ENCODE measurements at places on chromosomes 4 and X.

GRCh38 chrX:119466970-119467369 is 1.3 kb upstream of the SLC25A5 start:
- no peak for DNase-seq

DNA sequence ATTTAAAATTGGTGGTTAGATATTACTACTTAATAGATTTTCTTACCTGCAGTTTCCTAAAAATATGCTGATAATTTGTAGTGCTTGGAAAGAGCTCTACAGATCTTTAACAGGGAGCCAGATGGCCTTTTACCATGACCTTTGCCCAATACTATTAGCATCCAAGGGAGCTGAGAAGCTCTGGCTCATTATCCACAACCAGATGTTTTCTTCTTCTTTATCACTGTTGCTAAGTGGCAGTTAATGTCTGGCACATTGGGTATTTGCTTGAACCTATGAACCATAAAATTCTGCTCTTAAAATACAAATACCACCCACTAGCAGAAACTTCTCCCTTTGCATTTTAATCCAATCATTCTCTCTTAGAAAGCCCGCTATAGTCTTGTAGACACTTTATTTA is 1480.3 kb downstream of the C4orf33 start:
- no peak for DNase-seq

DNA sequence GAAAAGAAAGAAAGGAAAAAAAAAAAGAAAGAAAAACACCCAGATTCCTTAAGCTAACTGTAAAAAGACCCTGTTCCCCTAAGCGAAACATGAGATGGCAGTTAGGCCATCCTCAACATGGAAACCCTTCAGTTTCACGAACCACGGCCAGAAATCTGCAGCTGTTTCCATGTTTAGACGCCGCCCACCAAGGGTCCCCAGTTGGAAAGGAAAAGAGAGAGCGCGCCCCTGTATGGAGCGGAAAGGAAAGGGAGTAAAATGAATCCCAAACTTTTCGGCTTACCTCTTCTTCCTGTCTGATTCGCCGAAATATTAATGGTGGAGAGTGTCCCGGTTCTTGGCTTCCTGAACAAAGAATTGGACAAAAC is 38.3 kb downstream of the MGARP start:
- DNase-seq: no peak

GRCh38 chrX:114712466-114712865 is 128.6 kb downstream of the HTR2C start:
- DNase-seq: no peak

- no peak for DNase-seq
Measured at GRCh38 chr4:75391489-75392166, 122.6 kb downstream of the RCHY1 start.

- no peak for DNase-seq
Measured at GRCh38 chr4:28073860-28074555, 1213.4 kb downstream of the STIM2 start.

- no peak for DNase-seq
Measured at GRCh38 chr4:162494935-162495334, 331.1 kb upstream of the FSTL5 start.

DNA sequence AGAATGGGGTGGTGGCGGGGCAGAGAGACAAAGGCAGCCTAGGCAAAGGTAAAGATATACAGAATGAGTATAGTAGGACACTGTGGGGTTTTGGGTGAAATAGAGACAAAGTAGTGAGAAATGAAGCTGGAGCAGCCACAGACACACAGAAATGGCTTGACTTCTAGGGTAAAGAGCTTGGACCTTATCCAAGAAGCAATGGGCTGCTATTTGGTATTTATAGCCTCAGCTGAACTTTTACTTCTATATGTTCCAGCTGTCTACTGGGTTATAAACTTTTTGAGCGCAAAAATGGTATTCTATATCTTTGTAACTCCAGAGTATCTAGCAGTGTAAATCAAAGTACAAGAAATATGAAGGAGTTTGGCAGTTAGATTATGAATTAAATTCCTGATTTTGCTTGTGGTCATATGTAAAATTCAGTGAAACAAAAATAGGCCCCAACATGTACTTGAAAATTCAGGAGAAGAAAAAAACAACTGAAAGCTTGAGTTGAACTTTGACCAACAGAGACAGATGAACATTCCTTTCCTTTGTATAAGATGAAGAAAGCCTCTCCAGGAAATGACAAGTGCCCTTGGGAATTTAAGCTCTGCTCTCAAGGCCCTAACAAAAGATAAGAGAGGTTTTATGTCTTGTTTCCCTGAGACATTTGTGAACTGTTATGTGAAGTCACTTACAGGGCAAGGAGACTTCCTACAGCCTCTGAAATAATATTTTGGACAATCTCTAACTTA is 354.1 kb downstream of the CHIC1 start:
- no peak for DNase-seq

GRCh38 chrX:9605484-9605883 is 140.6 kb downstream of the TBL1X start:
- no peak for DNase-seq

DNA sequence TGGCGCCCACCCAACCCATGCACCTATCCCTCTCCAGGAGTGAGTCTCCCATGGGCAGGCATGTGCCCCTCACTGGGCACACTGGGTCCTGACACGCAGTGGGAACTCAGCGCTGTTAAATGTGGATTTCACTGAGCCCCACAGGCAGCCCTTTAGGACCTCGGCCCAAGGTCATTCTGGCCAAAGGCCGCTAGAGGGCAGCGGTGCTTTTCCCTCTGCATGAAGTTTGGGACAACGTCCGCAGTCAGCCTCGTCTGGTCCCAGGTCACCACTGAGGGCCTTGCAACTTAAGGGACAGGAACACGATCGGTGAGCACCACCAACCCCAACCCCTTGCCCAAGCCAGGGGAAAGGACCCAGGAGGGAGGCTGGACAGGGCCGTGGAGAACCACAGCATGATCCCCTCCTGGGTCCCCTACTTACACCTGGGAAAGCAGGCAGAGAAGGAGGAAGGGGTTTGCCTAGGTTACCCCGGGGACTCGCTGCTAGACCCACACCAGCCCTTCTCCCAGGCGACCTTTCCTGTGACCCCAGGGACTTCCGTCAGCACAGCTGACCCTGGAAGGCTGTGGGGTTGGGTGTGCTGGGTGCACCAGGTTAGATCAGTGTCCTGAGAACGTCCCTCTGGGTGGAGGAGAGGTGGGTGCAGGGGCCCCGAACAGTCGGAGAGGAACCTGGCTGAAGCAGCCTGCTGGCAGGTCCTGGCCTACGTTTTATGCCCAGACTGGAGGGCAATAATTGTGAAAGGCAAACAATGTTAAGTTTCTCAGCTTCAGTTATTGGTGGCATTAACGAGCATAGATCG is 24.0 kb downstream of the CYTL1 start:
- peak; percentile 66 for DNase-seq

GRCh38 chrX:20527558-20528011 is 260.9 kb upstream of the RPS6KA3 start:
- no peak for DNase-seq

DNA sequence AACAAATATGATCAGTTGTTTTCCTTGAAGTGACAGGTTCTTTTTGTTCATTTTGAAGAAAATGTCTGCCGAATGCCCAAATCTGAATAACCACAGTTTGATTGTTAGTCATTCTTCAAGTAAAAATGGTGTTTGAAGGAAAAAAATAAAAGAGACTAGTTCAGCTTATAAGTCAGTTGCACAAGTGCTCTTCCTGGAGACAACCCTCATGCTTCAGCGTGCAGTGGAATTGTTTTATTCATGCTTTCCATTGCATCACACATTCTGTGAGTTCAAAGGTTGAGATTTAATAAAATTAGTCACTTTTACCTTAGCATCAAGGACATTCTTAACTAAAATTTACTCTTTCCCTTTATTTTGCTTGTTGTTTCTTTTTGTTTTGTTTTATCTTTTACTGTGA is 404.9 kb downstream of the ZNF674 start:
- no peak for DNase-seq

- no peak for DNase-seq
Measured at GRCh38 chrX:111444881-111445280, 32.9 kb upstream of the DCX start.

GRCh38 chrX:16870862-16871815 is 977 bp upstream of the RBBP7 start:
- peak; percentile 56 for DNase-seq

- peak; percentile 61 for DNase-seq
Measured at GRCh38 chr4:169314906-169315305, 44.1 kb upstream of the SH3RF1 start.

- peak; percentile 54 for DNase-seq
Measured at GRCh38 chrX:153818571-153819383, 11.6 kb downstream of the PDZD4 start.

- no peak for DNase-seq
Measured at GRCh38 chr4:73822812-73823504, 13.5 kb upstream of the CXCL6 start.

- DNase-seq: no peak
Measured at GRCh38 chr4:153072661-153073060, 131.6 kb upstream of the TRIM2 start.

DNA sequence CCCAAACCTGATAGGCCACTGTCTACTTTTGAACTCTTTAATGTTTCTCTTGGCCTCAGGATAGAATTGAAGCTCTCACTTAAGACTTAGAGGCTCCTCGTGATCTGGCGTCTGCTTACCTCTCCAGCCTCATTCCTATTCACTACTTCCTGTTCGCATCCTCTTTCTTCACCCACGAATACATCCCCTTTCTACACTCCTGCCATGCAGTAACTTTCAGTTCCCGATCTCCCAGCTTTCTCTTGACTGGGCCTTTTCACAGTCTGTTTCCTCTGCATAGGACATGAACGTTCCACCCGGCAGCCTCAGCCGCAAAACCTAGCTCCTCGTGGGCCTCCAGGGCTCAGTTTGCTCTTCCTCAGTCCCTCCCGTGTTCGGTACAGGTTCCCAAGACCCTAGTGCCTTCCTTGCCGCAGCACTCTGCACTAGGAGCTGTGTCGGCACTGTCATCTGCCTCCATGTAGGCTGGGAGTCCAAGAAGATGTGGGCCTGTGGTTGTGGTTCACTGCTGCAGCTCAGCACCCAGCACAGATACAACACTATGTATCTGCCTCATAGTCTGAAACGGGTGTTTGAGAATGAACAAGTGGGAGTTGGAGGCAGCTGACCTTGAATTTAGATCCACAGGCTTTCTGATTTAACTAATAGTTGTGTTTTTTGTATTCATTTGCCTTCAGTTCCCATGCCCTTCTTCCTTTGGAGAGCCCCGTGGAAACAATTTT is 15.8 kb downstream of the RPL39 start:
- no peak for DNase-seq

DNA sequence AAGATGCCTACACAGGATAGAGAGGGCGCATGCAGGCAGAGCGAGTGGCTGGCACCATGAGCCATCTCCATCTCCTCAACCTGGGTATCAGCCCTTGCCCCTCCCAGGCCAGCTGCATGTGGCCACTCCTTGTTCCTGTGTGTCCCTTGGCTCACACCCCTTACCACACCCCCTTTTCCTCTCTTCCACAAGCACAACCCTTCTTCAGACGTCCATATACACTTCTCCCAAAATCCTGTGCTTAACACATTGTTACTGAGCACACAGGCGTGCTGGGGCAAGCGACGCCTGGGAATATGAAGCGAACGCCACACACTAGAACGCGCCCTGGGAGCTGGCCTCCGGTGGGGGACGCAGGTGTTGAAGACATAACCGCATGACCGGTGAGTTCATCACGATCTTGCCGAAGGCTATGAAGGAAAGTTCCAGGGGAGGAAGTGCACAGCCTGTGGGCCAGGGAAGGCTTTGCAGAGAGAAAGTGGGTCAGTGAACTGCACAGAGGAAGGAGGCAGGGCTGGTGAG is 19.1 kb upstream of the KIAA0232 start:
- DNase-seq: peak; percentile 35

- DNase-seq: no peak
Measured at GRCh38 chr4:93771640-93772411, 56.7 kb upstream of the ATOH1 start.

DNA sequence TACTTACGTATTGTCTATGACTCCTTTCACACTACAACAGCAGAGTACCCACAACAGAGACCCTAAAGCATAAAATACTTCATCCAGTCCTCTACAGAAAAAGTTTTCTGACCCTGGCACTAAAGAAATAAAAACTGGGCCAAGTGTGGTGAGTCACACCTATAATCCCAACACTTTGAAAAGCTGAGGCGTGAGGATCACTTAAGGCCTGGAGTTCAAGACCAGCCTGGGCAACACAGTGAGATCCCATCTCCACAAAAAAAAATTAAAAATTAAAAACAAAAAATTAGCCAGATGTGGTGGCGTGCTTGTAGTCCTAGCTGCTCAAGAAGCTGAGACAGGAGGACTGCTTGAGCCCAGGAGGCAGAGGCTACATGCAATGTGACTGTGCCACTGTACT is 66.9 kb downstream of the WDFY3 start:
- no peak for DNase-seq

GRCh38 chr4:55611358-55612059 is 19.5 kb upstream of the PDCL2 start:
- no peak for DNase-seq
